ENCODE measurements at places on chromosomes 13 and 19. TPM values are rescaled to one million over a fixed set of nuclear protein-coding genes. Genes with fewer than 3 reads are reported as not detected.

Gene HSPH1
- 68.3 TPM for total RNA-seq

Gene CEACAM21
- not detected for total RNA-seq

Gene IGFL3
- not detected for total RNA-seq

Gene PRDX2
- 0.83 TPM for total RNA-seq

Gene NDUFA11
- 282 TPM for total RNA-seq

Gene ZNF763
- not detected for total RNA-seq

Gene TJP3
- total RNA-seq: 0.73 TPM

Gene ACER1
- total RNA-seq: not detected

Gene JUND
- 63.7 TPM for total RNA-seq

Gene CYP2A7
- total RNA-seq: not detected

Gene RNF6
- total RNA-seq: 35.3 TPM

Gene CPAMD8
- total RNA-seq: not detected
